Trophoblast cell (in vitro differentiated cells and primary cell): ENCODE measurements at places on chromosomes 12 and 14.

DNA sequence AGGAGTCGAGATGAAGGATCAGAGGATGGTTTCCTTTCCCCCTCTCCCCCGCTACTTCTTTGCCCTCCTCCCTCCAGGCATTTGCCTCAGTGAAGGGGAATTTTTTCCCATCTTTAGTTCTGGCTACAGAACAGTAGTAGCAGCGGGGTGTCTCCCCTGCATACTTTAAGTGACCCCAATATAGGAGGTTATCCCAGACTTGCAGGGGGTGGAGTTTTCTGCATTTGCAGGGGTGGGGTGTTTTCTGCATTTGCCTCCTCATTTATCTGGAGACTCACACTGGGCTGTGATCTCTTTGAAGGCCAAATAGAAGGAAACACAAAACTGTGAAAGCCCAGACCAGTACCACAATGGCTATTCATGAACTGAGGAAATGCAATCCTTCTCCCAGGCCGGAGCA is 19.8 kb downstream of the PTPRB start:
- DNase-seq = no peak

DNA sequence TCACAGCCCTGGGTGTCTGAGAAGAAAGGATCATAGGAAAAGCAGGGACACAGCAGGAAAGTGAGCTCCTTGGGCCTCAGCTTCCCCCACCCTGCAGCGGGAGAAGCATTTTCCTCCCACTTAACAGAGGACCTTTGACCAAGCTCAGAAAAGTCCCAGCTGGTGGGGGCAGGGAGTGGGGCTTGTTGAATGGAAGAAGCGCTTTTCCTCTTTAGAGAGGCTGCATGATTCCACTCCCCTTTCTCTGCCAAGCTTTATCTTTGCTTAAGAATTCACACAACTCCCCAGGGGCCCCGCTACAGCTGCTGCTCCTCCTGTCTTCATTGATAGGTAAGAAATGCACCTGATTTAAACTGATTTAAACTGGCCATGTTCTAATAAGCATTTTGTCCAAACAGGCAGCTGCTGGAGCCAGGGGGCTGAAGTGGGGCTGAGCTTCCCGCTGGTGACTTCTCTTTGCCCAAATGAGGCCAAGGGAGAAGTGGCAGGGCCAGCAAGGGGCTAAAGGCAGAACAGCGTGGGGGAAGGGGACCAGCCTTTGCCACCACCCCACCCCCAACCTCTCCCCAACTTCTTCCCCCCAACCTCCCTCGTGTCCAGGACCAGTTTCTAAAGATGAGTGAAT is 1.7 kb upstream of the PAPLN start:
- DNase-seq = no peak

DNA sequence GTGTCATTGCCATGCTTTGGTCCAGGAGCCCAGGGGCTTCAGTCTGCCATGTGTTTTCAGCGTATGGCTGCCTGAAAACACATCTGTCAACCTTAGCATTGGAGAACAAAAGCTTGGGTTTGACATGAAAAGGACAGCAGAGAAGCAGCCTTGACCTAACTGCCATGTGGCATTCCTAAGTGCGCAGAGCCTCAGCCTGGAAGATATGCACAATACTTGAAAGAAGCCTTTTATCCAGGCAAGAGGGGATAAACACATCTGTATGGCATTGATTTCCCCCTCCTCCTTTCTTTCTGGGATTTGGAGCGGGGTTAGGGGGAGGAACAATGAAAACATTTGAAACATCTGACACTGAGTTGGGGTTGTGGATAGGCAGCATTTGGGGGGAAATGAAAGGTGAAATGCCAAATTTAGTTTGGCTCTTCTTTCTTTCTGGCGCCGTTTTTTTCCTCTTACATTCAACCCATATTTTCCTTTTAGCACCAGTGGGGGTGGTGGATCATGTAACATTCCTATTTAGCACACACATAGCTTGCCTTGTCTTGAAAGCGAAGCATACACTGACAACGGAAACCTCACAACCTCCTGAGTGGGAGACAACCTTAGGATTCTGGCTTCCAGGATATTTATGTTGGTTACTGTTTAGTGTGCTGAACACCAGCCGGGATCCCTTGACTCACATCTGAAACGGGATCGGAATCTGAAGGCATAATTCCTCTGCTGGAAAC is 177.0 kb downstream of the C12orf75 start:
- DNase-seq = no peak

GRCh38 chr12:79933532-79934264 is 1.2 kb downstream of the PPP1R12A start:
- DNase-seq = no peak

DNA sequence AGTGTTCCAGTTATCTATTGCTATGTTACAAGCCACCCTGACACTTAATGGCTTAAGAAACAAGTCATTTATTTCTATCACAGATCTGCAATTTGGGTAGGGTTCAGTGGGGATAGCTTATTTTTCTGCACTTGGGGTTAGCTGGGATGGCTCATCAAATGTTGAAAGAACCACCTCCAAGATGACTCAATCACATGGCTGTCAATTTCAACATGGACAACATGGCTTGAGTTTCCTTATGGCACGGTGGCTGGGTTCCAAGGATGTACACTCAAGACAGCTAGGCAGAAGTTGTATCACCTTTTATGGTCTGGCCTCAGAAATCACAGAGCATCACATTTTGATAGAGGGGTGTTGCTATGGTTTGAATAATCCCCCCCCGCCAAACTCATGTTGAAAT is 24.5 kb upstream of the IGF1 start:
- no peak for DNase-seq

DNA sequence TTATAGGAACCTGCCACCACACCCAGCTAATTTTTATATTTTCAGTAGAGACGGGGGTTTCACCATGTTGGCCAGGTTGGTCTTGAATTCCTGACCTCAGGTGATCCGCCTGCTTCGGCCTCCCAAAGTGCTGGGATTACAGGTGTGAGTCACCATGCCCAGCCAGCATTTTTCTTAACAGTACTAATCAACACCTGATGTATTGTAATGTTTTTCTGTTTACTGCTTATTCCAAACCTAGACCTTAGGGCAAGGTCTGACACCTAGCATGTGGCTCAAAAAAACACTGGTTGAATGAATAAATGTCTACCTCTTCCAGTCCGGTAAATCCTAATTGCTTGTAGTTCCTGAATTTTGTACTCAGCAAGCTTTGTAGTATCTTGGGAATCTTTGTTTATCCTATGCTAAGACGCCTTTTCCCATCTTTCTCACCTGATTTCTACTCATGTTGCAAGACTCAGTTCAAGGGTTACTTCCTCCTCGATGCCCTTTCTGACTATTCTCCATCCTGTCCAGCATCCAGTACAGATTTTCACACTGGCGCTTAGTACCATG is 2.8 kb downstream of the PAN2 start:
- peak; percentile 67 for DNase-seq

DNA sequence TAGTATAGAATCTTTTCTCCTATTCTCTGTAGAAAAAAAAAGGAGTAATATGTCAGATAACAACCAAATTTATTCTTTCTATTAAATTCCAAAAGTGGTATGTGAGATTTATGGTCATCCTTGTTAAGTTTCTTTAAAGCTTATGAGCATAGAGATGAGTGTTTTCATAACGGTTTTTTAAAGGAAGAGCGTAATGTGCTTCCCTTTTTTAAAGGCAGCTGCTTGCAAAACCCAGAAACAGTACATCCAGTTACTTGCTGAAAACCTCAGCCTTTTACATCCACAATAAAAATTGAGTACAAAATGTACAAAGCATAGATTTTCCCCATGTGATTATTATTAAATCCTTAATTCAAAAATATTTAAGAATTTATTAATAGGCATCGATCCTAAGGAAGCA is 53.6 kb upstream of the CD163 start:
- no peak for DNase-seq

DNA sequence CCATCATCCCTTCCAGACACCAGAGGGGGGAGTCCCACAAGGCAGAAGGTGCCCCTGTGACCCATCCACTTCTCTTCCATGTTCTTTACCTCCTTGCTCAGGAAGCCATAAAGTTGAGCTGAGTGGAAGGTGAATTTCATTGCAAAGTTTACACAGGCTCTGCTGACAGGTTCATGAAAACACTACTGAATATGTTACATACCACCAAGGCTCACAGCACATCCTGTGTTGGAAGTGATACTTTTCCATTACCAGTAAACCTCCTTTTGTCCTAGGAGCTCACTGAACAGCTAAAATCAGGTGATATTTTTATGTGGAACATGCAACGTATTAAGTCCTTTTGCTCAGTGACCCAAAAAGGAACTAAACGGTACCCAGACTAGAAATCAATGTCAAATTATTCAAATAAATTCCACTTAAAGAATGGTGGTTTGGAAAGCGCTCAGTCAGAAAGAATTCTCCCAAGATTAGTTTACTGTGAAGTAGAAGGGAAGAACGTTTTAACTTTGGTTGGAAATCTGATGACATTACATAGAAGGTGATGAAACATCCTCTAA is 196.2 kb upstream of the NUDT4 start:
- DNase-seq = no peak

GRCh38 chr12:7017870-7018349 is 366 bp downstream of the LPCAT3 start:
- DNase-seq = peak; percentile 24

DNA sequence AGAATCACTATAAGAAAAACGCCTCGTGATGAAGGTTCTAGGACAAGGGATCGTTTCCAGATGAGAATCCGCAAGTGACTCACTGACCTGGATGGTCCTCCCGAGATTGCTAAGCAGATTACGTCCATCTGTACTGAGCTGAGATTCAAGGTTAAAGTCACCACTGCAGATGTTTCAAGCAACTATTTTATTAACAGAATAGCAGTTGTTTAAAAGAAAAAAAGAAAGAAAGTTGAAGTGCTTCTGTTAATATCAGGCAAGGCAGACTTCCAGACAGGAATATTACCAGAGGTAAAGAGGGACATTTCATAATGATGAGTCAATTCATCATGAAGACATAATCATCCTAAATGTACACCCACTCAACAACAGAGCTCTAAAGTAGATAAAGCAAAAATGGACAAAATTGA is 17.9 kb downstream of the PXN start:
- DNase-seq = peak; percentile 75

- DNase-seq = no peak
Observed at GRCh38 chr12:47901063-47901717, 3.6 kb downstream of the VDR start.

- no peak for DNase-seq
Observed at GRCh38 chr14:60512973-60513571, 4.1 kb downstream of the SIX6 start.

- no peak for DNase-seq
Observed at GRCh38 chr12:1890810-1891209, 27.6 kb downstream of the CACNA2D4 start.

GRCh38 chr12:56469007-56469930 is 891 bp downstream of the SPRYD4 start:
- no peak for DNase-seq

DNA sequence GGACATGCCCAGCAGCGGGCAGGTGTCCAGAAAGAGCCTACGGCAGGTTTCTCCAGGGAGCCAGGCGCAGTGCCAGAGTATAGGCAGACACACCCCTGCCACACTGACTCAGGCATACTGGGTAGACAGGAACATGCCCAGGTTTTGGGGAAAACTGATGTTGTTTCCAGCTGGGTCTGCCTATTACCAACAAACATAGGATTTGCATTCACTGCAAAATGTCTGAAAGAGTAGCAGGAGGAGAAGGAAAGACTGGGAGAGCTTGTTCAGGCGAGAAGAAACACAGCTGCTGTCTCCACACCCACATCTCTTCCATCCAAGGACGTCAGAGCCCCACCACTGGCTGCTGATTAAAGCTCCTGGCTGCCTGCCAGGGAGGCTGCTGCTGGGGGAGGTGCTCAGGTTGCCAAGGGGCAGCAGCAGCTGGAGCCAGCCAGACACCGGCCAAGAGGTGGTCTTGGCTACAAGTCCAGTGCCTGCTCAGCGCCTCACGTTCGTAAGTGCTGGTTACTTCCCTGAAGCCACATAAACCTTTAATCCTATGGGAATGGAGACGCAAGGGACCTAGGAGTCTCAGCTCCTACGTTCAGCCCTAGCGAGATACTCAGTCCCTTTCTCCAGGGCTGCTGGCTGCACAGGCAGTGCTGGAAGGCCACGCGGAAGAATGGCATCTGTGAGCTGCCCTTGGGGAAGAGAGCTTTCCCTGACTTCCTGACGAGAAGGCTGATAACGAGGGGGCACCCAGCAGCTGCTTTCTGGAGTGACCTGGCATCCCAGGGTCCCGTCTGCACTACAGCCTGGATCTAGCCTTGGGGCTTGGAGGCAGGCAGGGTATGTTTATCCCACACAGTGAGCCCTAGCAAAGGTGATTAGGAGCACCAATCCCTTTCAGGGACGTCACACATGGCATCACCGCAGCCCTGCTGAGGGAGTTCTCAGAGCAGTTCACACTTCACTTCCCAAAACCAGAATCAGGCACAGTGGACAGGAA is 58.1 kb downstream of the PLEKHG3 start:
- DNase-seq = peak; percentile 9

GRCh38 chr14:87082917-87083316 is 910.1 kb downstream of the GALC start:
- no peak for DNase-seq

DNA sequence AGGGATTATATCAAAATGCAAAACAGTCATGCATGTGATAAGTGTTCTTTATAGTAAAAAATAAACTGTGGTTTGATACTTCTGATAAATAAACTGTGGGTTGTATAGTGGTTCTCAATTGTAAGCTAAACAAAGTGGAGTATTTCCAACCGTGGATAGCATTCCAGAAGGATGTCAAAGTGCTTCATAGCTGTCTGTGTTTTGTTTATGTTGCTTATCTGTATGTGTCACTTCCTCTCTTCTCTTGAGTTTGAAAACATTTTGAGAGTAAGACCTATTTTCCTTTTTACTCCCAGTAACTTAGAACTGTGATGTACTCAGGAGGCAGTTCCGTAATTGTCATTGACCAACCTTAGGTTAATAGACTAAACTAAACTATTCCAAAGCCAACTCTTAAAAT is 415.8 kb downstream of the TMTC2 start:
- no peak for DNase-seq

DNA sequence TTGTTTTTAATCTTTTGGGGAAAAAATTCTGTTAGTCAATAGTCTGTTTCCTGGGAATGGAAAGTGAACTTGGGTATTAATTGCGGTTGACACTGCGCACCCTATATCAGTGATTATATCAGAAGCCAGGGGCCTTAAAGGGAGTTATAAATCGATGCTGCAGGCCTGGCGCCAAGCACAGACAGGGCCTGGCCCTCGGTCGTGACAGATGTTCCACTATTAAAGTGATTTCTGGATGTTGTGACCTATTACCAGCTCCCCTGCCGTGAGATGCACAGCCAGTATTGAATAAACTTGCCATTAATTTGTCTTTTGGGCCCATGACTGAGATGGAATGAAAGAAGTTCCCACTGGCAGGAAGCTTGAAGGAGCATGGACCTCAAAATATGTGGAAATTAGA is 45.1 kb upstream of the KITLG start:
- DNase-seq = no peak

DNA sequence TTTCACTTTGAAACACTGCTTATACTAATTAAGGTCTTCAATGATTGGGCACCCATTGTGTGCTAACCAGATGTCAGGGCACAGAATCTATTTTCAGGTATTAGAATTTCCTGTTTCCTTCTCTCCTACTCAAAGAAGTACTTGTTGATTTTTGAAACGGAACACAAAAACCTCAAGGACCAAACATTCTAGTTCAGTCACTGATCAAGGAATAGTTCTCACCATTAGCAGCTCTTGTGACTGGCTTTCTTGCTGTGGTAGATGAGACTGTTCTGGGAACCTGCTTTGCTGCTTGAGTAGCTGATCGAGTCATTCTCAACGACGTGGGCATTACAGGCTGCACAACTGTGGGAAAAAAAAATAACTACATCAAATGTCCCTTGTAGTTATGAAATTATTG is 11.0 kb downstream of the DLGAP5 start:
- DNase-seq = no peak
